Fibroblast of villous mesenchyme (primary cell): ENCODE measurements at places on chromosomes 5 and 9. TPM values are rescaled to one million over a fixed set of nuclear protein-coding genes. Genes with fewer than 3 reads are reported as not detected.
A peak's percentile ranks its signal among the peaks of the same experiment; 100 is the strongest.

- DNase-seq: peak; percentile 31
Measured at GRCh38 chr9:86077276-86077675, 22.1 kb downstream of the GOLM1 start.

FLT4 gene
- total RNA-seq: under 0.01 and 0.43 TPM in 2 replicates

DNA sequence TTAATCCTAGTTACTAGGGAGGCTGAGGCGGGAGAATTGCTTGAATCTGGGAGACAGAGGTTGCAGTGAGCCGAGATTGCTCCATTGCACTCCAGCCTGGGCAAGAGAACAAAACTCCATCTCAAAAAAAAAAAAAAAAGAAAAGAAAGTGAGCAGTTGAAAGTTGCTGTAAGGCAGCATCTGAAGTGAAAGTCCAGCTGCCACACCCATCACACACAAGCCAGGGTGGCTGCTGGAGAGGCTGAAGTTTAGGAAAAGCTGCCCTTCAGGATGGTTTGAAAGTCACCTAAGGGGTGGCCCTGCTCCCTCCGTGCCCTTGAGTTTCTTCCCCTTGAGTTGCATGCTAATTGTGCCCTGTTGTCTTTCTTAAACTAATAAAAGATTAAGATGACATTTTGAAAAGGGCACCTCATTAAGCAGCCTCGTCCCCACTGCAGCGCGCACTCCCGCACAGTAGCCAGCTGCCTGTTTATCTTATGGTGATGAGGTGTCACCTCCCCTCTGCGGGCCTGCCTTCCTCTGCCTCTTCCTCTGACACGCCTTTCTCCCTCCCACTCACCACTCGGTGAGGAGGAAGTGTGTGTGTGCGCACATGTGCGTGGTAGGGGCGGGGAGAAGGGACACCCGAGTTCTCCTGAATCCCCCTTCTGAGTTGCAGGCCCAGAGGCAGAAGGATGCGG, 104.2 kb upstream of the PANK3 start:
- no peak for DNase-seq

DNA sequence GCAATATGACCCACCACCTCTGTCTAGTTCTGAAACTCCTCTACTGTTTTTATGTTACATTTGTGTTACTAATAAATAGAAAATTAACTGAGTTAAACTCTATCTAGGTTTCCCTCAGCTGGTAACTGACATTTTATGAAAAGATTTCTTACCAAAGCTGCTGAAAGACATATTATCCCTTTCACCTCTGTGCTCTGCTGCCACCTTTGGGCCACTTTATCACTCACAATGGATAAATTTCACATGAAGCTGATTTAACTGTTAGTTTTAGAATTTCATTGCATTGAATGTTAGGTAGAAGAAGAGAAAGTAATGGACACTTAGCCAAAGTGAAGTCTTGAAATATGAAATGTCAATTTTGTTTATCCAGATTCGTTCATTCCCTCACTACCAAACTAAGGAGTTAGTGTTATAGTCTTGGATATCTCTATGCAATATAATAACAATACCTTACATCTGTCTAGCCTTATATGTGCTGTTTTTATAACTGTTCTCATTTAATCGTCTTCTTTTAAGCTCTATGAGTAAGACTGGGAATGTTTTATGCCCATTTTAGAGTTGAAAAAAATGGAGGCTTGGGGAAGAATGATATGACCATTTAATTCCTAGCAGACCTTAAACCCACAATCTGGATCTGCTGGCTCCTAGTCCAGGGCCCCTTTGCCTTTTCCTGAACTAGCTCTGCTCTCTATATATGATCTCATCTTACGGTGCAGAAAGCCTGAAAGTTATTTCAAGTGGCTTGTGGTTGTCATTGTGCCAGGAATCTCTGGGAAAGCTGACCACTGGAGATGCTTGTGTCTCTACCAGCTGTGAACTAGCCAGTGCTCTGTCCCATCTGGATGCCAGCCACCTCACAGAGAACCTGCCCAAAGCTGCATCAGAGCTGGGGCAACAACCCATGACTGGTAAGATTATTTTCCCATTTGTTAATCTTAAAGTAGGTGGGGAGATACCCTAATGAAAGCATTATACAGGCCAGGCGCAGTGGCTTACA, 97.1 kb downstream of the GOLPH3 start:
- peak; percentile 61 for DNase-seq

TEX48 gene
- total RNA-seq: not detected in 2 replicates

GRCh38 chr9:110109333-110110092, 98.4 kb downstream of the C9orf152 start:
- no peak for DNase-seq

SOX30 gene
- total RNA-seq: under 0.01 TPM in 1 of 2 replicates, not detected in the other

MOB3B gene
- 0.32 and 0.43 TPM in 2 replicates for total RNA-seq
